Epithelial cell of prostate (primary cell): ENCODE measurements at places on chromosomes 2 and 18.

- no peak for DNase-seq
Measured at GRCh38 chr18:75393721-75394120, 33.8 kb downstream of the SMIM21 start.

DNA sequence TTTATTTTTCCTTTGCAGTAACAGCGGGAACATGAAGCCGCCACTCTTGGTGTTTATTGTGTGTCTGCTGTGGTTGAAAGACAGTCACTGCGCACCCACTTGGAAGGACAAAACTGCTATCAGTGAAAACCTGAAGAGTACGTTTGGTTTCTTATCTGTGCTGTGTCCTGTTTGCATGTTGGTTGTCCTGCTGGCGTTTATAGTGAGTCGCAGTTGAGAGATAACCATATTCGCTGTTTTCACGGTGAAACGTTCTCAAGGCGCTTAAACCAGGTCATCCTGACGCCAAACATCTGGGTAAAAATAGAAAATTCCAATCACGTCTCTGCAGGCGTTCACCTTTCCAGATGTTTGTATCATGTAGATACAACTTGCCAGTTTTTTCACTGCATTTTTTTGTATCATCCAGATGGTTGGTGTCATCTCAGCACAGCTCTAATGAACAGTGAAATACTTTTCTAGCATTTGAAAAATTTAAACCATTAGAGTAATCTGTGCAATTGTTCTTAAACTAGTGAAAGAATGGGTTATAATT lies 21.2 kb downstream of the CLUL1 start:
- no peak for DNase-seq

DNA sequence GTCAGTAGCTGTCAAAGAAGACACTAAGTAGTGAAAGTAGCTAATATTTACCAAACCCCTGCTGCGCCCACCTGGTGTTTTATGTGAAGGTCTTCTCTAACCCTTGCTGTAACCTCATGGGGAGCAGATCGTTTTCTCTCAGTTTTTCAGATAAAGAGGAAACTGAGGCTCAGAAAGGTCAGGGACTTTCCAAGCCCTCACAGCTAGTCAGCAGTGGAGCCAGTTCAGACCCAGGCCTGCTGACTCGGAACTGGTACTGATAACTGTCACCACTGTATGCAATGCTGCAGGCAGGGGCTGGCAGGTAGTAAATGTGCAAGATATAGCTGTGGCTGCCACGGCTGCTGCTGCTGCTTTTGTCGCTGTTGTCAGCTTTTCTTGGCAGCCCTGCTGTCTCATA lies 69.1 kb downstream of the LRRFIP1 start:
- DNase-seq = no peak

- DNase-seq = no peak
Measured at GRCh38 chr2:63755216-63755615, 86.5 kb upstream of the UGP2 start.

DNA sequence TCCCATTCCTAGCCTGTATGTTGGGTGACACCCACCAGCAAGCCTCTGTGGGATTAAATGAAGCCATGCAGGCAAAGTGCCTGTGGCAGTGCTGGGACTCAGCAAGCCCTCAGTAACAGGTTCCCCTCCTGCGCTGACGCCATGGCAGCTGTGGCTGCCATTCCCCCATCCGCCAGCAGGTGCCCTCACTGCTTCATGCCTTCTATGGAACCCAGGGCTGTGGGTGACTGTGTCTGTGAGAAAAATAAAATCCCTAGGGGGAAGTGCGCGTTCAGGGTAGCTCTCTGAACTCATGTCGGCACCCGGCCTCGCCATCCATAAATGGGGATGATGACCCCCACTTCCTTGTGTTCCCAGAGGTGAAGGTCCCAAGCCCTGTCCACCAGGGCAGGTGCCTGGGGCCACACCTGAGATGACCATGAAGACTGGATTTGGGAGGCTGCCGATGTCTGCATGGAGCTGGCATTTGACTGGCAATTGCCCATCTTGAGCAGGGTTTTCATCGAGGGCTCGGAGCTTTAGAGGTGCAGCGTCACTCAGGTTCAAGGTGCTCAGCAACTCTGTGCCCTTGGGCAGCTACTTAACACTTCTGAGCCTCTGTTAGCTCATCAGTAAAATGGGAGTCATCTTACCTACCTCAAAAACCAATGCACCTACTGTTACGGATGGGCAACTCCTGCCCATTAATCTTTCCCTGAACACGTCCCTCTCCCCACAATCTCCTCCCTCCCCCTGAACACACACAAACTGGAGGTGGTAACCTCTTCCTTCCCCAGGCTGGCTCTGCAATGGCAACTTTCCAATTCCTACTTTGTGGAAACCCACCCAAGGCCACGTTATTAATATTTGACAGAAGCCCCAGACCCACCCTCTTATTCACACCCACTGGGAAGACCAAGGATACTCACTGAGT lies 2.9 kb upstream of the MAL start:
- no peak for DNase-seq

GRCh38 chr2:38534746-38535403 lies 67.9 kb downstream of the HNRNPLL start:
- DNase-seq = no peak

DNA sequence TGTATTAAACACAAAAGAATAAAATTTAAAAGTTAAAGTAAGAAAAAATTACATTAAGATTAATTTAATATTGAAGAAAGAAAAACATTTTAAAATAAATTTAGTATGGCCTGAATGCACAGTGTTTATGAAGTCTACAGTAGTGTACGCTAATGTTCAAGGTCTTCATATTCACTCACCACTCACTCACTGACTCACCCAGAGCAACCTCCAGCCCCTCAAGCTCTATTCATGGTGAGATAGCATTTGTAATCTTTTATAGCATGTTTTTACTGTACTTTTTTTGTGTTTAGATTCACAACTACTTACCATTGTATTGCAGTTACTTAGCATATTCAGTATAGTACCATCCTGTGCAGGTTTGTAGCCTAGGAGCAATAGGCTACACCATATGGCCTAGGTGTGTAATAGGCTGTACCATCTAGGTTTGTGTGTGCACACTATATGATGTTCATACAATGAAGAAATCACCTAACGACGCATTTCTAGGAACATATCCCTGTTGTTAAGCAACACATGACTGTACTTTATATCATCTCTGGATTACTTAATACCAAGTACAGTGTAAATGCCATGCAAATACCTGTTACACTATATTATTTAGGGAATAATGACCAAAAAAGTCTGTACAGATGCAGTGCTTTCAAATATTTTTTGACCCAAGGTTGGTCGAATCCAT lies 144.0 kb upstream of the IL1R2 start:
- no peak for DNase-seq

DNA sequence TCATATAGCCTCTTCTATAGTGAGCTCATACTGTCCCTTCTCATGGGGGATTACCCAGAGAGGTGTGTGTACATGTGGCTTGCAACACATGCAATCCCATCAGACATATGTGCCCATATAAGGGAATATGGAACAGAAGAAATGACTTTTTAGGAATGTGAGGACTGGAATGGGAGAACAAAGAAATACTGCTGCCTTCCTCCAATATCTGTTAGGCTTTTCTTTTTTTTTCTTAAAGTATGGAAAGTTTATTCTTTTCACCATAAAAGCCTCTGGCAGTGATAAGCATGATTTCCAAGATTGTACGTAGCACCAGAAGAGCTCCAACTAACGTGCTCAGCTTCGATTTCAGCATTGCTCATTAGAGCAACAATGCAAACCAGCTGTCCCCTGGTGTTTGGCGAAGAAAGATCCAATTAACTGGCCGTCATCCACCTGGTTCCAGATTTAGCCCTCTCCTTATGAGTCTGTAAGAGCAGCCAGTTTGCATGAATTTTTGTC lies 113.6 kb downstream of the ADCYAP1 start:
- DNase-seq = no peak
